Ecto neural progenitor cell (in vitro differentiated cells): ENCODE measurements at places on chromosomes 4 and X.

GRCh38 chr4:147286846-147287587, 193.9 kb upstream of the EDNRA start:
- no peak for DNase-seq

- DNase-seq: no peak
Observed at GRCh38 chrX:551306-551705, 79.3 kb upstream of the SHOX start.

DNA sequence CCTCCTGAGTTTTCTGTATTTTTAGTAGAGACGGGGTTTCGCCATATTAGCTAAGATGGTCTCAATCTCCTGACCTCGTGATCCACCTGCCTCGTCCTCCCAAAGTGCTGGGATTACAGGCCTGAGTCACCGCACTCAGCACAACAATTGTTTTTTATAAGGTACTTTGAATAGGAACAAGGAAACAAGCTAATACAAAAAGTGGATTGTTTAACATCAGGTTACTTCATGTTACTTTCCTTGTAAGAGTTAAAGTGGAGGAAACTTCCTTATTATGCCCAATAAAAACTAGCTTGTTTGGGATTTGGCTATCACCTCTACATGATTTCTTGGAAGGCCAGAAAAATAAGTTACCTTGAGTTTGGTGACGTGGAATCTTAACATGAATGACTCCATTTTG, 698.7 kb downstream of the CCSER1 start:
- DNase-seq: no peak

GRCh38 chr4:113738251-113738650, 23.3 kb downstream of the CAMK2D start:
- DNase-seq: no peak

GRCh38 chr4:148207068-148207467, 235.1 kb downstream of the NR3C2 start:
- no peak for DNase-seq

DNA sequence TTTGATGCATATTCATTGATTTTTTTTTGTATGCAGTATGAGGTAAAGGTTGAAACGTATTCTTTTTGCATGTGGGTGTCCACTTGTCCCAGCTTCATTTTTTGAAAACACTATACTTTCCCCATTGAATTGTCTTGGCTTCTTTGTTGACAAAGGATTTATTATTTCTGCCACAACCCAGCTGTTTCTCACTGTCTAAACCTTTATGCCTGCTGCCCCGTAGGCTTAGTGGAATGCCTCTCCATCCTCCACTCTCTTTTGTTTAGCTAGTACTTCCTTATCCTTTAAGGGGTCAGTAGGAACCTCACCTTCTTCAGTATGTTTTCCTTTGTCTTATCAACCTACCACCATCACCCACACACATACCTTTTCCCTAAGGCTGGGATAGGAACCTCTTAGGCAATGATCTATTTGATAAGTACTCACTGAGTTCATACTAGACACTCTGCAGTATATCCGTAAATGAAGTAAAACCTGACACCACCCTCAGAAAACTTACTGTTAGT, 8.5 kb downstream of the FMR1 start:
- DNase-seq: no peak

DNA sequence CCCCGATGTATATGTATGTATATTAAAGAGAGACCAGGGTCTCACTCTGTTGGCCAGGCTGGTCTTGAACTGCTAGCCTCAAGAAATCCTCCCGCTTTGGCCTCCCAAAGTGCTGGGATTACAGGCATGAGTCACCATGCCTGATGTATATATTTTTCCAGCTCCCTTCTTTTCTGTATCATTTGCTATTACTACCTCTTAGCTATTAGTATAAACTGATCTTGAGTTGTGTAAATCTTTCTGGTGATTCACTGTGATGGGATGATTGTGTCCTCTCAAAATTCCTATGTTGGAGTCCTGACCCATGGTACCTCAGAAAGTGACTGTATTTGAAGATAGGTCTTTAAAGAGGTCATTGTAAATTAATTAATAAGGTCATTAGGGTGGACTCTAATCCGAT, 53.1 kb downstream of the HPRT1 start:
- no peak for DNase-seq

DNA sequence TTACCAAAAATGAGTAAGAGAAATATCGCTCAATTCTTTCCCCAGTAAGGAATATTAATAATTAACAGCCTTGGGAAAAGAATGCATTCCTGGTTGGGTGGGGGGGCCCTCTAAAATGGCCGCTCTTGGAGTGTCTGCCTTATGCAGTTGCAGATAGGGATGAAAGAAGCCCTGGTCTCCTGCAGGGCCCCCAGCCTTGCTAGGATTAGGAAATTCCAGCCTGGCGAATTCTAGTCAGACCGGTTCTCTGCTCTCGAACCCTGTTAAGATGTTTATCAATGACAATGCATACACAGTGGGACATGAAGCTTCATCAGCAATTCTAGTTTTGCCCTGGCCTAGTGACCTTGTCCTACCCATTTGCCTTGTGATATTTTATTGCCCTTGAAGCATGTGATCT, 1047.7 kb upstream of the GRID2 start:
- DNase-seq: no peak

DNA sequence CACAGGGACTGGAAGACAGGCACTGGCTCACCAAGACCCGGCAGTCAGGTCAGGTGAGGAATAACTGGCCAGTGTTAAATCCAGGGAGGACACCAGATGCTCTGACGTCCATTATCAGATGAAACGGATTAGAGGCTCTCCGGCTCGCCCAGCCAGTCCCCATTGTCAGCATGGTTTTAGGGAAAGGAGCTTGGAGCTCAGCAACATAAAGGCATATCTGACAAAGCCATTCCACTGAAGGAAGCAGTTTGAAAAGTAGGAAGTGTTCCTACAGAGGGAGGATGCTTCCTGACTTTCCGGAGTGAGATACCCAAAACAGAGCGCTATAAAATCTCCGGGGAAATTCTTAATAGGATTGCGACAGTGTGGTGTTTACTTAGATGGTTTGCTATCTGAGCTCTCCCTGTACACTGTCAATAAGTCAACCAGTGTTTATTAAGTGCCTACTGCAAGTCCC, 14.8 kb downstream of the NDNF start:
- DNase-seq: peak; percentile 55

GRCh38 chr4:48332661-48333060, 8.7 kb upstream of the SLAIN2 start:
- no peak for DNase-seq

DNA sequence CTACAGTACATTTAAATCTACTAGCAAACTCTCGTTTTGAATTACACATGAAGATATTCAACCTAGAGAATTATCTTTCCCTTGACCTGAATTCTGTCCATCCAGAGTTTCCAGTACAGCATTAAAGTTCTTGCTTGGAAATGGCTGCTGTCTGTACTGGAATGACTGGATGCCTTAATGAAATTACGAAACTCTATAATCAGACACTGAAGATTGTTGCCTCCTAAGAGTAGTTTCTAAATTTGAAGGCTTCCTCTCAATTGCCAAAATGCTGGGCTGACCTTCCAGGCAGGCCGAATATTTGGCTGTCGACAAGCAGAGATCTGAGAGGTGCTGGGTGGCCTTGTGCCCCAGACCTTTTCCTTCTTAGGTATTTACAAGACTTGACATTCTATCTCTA, 215.1 kb upstream of the GPC4 start:
- no peak for DNase-seq

DNA sequence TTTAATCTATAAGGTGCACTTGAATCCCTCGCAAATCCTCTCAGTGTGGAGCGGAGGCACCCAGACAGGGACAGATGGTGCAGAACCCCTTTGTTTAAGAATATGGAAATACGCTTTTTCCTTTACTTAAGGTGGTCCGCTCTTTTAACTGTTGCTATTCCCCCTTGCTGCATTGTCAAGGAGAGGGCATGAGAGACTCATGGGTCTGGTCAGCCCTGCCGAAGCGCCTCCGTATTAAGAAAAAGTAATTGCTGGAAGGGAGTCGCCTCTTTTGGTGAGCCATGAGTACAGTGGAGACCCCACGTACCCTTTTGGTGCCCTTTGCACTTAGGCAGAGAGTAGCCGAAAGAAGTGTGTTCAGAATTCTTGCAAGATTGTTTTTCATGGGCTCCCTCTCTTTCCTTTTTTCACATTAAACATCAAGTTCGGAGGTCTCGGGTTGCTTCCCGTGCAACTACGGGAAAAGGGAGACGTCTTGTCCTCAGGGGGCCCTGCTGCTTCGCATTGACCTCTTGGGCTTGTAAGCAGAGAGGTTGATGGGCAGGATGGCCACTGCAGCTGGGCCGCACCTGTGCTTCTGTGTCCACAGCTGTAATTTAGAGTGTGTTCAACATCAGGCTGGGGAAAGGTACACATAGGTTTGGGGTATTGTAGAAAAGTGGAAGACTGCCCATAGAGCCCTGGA, 109.6 kb downstream of the SPRY1 start:
- DNase-seq: no peak

GRCh38 chr4:147102596-147102995, 156.9 kb upstream of the TTC29 start:
- DNase-seq: no peak

GRCh38 chr4:142367418-142368180, 478.5 kb downstream of the INPP4B start:
- DNase-seq: no peak

DNA sequence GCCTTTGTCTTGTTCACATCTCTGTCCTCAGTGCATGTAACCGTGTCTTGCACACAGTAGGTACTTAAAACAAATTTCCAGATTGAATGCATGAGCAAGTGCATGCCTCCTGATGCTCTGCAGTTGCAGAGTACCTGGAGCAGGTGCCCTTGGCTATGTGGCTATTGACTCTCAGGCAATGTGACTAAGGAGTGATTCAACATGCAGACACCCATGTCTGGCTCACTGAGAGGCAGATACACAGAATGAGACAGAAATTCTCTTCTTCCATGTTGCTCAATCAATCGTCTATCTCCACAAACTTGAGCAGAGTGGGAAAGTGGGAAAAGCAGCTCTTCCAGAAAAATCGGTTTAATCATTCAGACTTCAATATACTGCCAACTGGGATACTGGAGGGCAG, 111.0 kb downstream of the CHRDL1 start:
- DNase-seq: no peak

- DNase-seq: no peak
Observed at GRCh38 chrX:10667143-10667542, 46.8 kb upstream of the MID1 start.

- no peak for DNase-seq
Observed at GRCh38 chr4:65971686-65972085, 301.4 kb upstream of the EPHA5 start.

DNA sequence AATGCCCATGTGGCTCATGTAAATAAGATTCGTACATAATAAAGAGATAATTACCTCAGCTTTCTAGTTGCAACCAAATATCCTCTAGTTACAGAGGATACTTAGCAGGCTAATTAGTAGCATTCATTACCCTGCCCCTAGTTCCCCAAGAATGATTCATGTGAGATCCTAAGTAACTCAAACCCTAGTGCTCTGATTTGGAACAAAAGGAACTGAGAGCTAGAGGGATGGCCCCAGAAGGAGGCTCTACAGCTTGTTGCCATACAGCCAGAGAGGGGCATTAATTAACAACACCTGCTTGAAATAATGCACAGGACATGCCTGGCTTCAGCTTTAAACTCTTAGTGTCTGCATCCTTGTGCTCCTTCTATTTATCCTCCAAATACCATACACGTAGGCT, 32.6 kb upstream of the CBR4 start:
- DNase-seq: no peak

GRCh38 chr4:175805846-175806245, 6.2 kb downstream of the GPM6A start:
- DNase-seq: no peak

GRCh38 chrX:126580877-126581276, 28.3 kb upstream of the DCAF12L1 start:
- DNase-seq: no peak

DNA sequence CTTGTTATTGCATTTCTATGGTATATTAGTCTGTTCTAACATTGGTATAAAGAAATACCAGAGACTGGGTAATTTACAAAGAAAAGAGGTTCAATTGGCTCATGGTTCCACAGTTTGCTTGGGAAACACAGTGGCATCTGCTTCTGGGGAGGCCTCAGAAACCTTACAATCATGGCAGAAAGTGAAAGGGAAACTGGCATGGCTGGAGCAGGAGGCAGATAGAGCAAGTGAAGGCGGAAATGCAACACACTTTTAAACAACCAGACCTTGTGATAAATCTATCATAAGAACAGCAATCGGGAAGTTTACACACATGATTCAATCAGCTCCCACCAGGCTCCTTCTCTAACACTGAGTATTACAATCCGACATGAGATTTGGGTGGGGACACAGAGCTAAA, 346.6 kb upstream of the GNPDA2 start:
- no peak for DNase-seq

DNA sequence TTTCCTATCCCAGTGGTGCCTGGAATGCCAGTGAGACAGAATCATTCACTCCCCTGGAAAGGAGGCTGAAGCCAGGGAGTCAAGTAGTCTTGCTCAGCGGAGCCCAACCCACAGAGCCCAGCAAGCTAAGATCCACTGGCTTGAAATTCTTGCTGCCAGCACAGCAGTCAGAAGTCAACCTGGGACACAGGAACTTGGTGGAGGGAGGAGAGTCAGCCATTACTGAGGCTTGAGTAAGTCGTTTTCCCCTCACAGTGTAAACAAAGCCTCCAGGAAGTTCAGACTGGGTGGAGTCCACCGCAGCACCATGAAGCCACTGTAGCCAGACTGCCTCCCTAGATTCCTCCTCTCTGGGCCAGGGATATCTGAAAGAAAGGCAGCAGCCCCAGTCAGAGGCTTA, 283.2 kb upstream of the CPEB2 start:
- no peak for DNase-seq

DNA sequence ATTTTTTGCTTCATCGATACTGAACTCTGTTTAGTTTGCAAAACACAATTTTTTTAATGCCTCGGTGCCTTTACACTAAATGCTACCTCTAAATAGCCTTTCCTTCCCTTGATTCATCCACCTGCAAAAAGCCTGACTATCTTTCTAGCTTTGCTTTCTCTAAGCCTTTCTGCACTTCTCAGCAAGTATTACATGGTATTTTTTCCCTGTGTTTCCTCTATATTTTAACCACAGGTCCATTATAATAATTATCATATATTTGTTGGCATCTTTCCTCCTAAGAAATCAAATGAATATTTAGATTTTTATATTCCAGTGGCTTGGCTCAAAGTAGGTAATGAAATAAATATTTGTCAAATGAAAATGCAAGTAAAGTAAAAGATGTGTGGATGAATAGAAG, 196.2 kb downstream of the ARHGAP24 start:
- no peak for DNase-seq

DNA sequence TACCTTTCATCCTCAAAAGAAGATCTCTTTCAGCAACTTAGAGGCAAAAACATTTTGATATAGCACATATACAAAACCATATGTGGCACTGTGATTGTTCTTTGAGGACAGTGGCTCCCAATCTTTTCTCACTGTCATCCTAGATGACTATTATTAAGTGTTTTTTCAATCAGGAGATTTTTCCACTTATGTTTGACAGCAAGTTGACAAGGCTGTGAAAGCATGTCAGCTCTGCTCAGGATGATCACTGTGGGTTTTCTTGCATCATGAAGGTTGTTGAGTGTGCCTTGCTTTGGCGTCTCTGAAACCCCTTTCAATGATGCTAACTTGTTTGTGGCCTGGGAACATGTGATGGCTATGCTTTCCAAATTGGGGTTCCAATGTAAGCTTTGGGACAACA, 20.2 kb upstream of the NSUN7 start:
- no peak for DNase-seq
